ENCODE measurements at places on chromosomes 7 and 10. TPM values are rescaled to one million over a fixed set of nuclear protein-coding genes. Genes with fewer than 3 reads are reported as not detected.

KNDC1 gene
- total RNA-seq, result 0.34 TPM

ADD3 gene
- 131 TPM for total RNA-seq

ZNF398 gene
- total RNA-seq, result 10.5 TPM

ANKRD2 gene
- total RNA-seq, result not detected

SKIDA1 gene
- 0.32 TPM for total RNA-seq

NFKB2 gene
- total RNA-seq, result 13.0 TPM

PON1 gene
- 0.16 TPM for total RNA-seq

JAKMIP3 gene
- total RNA-seq, result 0.03 TPM

PPP1R17 gene
- not detected for total RNA-seq
